ENCODE measurements at places on chromosomes 2 and 18. TPM values are rescaled to one million over a fixed set of nuclear protein-coding genes. Genes with fewer than 3 reads are reported as not detected.

- no peak for DNase-seq
Observed at GRCh38 chr18:50842846-50843245, 23.0 kb upstream of the MRO start.

- no peak for DNase-seq
Observed at GRCh38 chr18:33466822-33467221, 26.3 kb upstream of the CCDC178 start.

DNA sequence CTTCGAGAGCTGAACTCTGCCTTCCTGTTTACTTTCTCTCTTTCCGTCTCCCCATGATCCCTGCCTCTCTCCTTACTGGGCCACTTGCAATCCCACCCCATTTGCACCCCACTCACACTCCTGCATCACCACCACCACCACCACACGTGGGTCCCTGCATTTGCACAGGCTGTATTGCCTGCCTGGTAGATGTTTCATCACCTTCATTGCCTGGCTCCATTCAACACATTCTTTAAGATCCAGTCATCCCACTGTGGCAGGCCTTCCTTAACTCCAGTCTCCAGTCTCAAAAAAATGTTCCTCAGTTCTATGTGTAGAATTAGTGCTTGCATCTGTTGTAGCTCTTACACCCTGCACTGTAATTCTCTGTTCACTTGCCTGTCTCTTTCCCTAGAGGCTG lies 13.9 kb downstream of the NOSTRIN start:
- peak; percentile 41 for DNase-seq

GRCh38 chr2:237042101-237042500 lies 43.6 kb upstream of the COPS8 start:
- DNase-seq: no peak

The SERPINB3 gene
- not detected for total RNA-seq

- no peak for DNase-seq
Observed at GRCh38 chr2:10300328-10300920, 2.3 kb upstream of the HPCAL1 start.

The SOWAHC gene
- 7.1 TPM for total RNA-seq

The RGPD4 gene
- total RNA-seq: not detected

GRCh38 chr18:62898359-62898758 lies 183.0 kb downstream of the PHLPP1 start:
- DNase-seq: no peak

GRCh38 chr18:31403409-31403808 lies 26.8 kb downstream of the DSG4 start:
- DNase-seq: no peak

- no peak for DNase-seq
Observed at GRCh38 chr2:27422958-27423357, 5.5 kb upstream of the NRBP1 start.

The LBX2 gene
- 1.7 TPM for total RNA-seq

DNA sequence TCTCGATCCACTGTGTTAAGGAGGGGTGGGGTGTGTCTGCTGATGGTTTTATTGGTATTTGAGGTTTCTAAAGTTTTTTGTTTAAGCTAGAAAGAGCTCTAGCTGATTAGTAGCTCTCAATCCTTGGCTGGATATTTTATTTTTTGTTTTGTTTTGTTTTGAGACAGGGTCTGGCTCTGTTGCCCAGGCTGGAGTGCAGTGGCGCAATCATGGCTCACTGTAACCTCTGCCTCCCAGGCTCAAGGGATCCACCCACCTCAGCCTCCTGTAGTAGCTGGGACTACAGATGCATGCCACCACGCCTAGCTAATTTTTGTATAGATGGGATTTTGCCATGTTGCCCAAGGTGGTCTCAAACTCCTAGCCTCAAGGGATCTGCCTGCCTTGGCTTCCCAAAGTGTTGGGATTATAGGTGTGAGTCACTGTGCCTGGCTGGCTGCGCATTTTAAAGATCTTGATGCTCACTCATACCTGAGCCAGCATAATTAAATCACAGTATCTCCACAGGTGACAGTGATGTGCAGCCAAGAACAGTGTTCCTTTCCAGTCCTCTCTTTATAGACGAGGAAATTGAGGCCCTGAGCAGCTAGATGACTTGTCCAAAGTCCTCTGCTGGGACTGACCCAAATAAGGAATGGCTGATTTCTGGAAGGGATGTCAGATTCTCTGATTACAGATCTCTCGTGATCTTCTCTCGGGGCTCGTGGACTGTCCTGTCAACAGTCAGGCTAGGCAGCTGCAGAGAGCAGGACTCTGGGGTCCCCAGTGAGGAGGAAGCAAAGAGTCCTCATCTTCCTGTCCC lies 44.5 kb downstream of the SPTBN1 start:
- DNase-seq: no peak

DNA sequence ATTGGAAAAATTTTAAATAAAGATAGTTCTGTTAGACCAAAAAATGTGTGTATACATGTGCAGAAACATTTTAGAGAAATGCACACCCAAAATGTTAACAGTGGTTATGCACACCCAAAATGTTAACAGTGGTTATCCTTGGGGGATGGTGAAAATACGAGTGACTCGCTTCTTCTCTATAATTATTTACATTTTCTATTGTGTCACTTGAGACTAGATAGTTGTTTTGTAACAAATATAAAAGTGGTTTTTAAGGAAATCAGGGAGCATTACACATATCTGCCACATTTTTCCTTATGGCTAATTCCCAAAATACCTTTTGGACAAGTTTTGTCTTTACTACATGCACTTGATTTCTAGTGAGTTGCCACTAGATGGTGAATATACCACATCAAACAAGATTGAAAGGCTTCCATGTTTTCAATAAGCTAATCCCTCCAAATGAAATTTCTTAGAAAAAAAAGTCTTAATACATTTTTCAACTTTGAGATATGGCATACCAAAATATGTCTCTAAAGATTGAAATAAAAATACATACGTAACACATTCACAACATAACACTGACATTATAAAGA lies 9.0 kb upstream of the HIBCH start:
- no peak for DNase-seq

- DNase-seq: no peak
Observed at GRCh38 chr2:168058675-168059074, 188.7 kb downstream of the STK39 start.

The SERPINB10 gene
- total RNA-seq: 1.5 TPM

- DNase-seq: no peak
Observed at GRCh38 chr18:30439174-30439573, 603.4 kb downstream of the DSC3 start.

GRCh38 chr18:70139138-70139537 lies 66.3 kb downstream of the RTTN start:
- no peak for DNase-seq

DNA sequence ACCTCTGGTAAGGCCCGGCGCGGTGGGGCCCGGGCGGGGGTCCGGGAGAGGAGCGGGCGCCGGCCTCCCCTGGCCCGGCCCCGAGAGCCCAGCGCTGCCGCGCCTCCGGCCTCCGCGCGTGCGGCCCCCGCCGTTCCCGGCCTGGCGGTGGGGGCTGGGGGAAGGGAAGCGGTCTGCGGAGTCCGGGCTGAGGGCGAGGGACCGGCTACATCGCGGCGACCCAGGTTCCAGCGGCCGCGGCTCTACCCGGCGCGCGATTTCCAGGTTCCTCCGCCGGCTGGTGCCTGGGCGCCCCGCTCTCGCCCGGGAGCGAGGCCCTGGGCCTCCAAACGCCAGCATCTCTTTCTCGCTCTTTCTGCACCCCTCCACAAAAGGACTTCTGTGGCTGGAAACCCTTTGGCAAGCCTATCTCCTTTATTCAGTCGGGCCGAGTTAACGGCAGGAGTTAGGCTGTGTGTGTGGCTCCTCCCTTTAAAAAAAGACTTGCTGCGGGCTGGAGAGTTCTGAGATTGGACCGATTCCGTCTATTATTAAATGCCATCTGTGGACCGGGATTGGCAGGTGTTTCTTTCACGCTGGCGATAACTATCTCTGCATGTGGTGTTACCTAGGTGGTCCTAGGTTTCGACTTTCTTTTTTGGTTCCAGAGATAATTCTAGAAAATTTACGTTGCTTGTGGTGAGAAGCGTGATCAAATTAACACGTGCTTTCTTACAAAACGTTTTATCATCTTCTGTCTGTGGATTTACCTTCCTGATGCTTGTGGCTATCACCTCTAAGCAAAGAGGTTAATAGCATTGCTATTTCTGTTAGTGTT lies 592 bp downstream of the ME2 start:
- DNase-seq: peak; percentile 42
